NCI-H187 treated with DMSO at 0.1 percent for 48 hours (cell line): ENCODE measurements at places on chromosomes 4 and X.

- no peak for DNase-seq
These were observed 384.5 kb downstream of the OPHN1 start for GRCh38 chrX:68048774-68049173.

DNA sequence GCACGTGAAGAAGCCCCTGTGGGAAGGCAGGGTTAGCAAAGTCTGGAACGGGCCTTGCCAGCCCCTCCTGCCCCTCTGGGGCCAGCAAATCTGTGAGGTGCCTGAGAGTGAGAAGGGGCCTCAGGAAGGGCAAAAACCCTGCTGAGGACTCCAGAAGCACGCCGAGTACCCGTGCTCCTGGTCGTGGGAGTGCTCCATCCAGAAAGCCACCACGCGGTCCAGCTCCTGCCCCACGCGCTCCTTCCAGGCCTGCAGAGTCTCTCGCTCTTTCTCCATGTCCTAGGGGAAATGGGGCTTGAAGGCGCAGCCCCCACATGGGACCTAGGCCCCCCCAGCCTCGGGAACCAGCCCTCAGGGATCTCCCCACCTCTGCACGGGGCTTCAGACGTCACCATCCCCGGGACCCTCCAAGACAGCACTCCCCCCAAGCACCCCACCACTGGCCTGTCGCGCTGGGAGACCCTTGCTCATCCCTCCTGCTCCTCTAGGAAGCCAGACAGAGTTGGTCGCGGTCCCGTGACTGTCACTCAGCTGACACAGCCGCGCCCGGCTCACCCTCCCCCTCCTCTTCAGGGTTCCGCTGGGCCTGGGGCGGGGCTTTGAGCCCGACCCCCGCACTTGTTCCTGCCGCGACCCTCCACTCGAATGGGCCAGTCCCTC lies at the start of gene RENBP:
Gene RENBP (minus strand): TSS at position 504 of the 660 bp plus-strand sequence. CDS start 33 bp downstream, at position 471.
- DNase-seq = no peak

DNA sequence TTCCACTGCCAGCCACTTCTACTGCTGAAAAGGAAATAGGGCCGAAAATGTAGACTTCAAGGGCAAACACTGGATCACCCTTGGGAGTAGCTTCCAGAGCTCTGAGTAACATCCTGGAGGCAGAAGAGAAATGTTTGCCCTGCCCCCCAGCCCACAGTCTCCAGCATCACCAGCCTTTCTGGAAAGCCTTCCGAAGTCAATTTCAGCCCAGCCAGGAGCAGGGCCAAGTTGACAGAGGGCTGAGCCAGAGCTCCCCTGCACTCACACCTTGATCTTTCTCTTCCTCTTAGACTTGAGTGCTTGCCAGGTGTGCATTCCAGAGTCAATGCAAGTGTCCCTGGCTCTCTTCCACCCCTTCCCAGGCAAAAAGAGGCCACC lies 35.2 kb downstream of the SLC25A5 start:
- no peak for DNase-seq

GRCh38 chr4:40327340-40327739 lies 7.8 kb upstream of the CHRNA9 start:
- DNase-seq = no peak

DNA sequence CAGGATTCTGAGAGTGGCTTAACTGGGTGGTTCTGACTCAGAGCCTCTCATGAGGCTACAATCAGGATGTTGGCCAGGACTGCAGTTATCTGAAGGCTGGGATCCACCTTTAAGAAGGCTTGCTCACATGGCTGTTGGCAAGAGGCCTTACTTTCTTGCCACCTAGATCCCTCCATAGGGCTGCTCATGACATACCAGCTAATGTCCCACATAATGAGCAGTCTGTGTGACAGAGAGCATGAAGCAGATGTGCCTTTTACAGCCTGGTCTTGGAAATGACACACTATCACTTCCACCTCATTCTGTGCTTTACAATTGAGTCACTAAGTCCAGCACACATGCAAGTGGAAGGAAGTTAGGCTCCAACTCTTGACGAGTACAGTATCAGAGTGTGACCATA lies 4.3 kb upstream of the RBM3 start:
- DNase-seq = no peak

GRCh38 chrX:17740137-17741122 lies 3.1 kb downstream of the SCML1 start:
- DNase-seq = no peak

GRCh38 chr4:120053911-120054310 lies 12.7 kb downstream of the MAD2L1 start:
- no peak for DNase-seq

DNA sequence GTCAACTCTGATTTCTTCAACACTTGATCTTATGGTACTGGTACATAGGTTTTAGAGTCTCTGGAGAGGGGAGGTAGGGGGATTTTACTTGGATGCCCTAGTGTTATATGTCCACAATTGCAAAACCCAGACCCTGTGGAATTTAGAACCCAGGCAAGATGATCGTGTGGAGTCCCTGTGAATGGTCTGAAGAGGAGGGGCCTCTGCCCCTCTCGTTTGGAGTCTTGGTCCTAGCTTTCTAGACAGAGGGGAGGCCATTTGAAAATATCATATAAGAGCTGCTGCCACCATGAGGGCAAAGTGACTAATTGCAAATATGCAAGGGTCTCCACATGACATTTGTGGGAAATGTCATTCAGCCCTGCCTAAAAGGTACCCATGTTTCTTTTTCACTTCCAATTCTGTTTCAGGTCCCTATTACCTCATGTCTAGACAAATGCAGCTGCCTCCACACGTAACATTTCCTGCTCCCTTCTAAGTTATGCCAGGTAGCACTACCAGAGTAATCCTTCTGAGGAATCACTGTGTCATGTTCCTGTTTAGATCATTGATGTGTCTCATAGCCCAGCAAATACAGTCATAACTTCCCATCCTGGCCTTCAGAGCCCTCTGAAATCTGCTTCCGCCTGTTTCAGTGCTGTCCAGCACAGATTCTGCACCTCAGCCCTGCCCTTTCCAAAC lies 126.8 kb downstream of the KLHL8 start:
- no peak for DNase-seq

GRCh38 chr4:52201715-52202114 lies 150.6 kb downstream of the SPATA18 start:
- no peak for DNase-seq

- DNase-seq = no peak
These were observed 31.0 kb upstream of the FAT4 start for GRCh38 chr4:125283707-125284279.
